ENCODE measurements at places on chromosomes 7 and 10.

- DNase-seq: no peak
Measured at GRCh38 chr10:102416283-102416682, 2.3 kb downstream of the PSD start.

DNA sequence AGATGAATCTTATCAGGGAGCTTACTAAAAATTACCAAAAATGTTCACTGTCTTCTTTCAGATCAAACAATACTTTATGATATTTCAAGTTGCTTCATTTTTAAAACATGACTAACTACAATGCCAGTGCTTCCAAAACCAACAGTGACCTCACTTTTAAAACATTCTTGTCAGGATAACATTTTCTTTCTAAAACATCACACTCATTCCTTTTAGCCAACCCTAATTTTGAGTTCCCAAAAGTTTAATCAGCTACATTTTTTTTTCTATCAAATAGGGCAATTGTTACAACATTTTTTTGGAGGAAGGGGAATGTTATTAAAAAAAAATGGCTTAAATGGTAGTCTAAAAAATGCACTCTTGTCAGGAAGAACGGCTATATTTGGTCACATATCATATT, 37.3 kb downstream of the RTKN2 start:
- no peak for DNase-seq

DNA sequence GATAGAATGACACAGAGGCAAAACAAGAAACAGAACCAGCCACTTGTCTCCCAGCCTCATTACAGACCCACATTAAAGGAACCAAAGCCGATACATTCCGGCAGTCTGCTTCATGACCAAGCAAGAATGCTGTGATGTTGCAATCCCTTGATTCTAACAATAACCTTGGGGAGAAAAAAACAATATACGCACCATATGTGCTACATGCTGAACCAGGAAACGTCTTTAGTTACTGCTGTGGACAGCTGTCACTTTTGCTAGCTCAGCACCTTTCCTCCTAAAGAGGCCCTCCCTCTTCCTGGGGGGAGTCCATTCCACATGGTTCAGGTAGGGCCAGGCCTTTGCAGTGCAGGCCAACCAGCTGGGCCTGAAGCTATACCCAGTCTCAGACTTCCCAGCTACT, 79.1 kb downstream of the PRTFDC1 start:
- peak; percentile 19 for DNase-seq

- DNase-seq: peak; percentile 3
Measured at GRCh38 chr7:114922026-114922651, at the start of gene MDFIC. TSS of gene MDFIC (plus strand) at chr7:114922094. CDS start at chr7:114923034, 940 bp downstream.

DNA sequence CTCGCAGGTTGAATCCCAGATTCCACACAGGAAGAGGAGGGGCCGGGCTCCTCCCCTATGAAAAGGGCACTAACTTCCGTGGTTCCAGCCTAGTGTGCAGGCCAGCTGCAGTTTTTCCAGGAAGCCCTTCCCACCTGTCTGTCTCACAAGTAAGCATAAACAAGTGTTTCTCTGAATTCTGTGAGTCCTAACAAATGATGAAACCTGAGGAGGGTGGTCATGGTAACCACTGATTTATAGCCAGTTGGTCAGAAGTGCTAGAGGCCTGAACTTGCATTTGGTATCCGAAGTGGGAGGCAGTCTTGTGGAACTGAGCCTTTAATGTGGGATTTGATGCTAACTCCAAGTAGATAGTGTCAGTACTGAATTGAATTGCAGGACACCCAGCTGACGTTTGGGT, 54.7 kb upstream of the STEAP4 start:
- no peak for DNase-seq

DNA sequence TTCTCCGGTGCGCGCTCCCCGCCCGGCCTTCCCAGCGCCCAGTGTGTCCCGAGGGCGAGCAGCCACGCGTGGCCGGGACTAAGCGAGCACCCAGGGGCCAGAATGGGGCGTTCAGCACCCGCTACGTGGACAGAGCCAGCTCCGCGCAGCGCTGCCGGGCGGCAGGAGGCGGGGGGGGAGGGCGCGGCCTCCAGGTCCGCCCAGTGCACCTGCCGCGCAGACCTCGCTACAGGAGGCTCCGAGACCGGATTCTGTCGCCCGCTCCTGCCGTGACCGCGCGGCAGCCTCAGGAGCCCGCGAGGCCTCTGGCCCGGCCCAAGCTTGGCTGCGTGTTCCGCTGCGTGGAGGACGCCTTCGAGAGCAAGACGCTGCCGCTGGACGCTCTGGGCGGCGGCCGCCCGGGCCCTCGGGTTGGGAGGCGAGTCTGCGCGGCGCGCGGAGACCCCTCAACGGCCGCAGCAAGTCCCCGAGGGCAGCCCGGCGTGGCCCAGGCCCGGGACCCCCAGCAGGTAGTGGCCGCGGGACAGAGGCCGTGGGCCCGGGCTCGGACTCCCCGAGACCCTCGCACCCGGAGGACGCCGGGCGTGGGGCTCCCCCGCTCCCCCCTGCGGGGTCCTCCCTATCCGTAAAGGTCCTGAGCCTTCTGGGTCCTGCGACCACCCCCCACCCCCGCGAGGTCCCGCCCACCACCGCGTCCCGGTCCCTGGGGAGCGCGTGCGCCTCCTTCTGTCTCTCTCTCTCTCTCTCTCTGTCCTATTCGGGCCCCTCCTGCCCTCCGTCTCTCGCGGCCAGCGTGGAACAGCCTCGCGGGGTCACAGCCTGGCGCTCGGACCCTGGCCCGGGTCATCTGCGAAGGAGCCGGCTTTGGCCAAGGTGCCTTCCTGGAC, 904 bp upstream of the DPYSL4 start:
- DNase-seq: no peak

- DNase-seq: no peak
Measured at GRCh38 chr7:148849393-148850098, 34.5 kb downstream of the EZH2 start.

DNA sequence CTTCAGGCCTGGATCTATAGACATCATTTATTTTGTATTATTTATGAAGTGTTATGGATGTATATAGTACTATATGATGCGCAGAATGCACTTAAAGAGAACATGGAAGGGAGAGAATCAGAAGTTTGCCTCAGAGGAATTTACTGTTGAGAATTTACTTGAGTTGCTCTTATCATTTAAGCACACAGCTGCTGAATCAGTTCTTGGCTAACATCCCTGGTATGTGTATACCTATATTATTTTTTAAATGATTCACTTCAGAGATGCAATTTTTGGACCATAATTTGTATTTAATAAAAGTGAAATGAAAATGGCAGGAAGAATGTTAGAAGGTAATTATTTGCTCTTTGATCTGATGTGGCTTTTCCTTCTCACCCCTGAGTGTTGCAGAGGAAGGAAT, 191.6 kb downstream of the BICC1 start:
- DNase-seq: no peak

GRCh38 chr7:138023618-138024342, 21.9 kb upstream of the CREB3L2 start:
- DNase-seq: no peak

DNA sequence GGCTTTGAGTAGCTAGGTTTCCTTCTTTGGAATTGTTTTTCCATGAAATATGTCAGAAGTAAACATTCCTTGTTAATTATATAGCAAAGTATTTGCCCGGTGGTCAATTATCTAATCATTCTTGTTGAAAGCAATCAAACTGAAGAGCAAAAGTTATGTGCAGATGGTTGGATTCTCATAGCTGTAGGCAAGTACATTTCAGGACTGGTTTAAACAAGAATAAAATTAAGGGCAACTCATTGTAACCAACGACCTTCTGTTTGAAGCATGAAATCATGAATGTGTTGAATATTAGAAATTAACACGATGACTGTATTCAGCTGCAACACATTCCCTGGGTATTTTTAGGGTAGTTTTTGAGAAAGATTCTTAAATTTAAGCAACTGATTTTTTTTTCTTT, 61.8 kb upstream of the NMT2 start:
- DNase-seq: no peak

DNA sequence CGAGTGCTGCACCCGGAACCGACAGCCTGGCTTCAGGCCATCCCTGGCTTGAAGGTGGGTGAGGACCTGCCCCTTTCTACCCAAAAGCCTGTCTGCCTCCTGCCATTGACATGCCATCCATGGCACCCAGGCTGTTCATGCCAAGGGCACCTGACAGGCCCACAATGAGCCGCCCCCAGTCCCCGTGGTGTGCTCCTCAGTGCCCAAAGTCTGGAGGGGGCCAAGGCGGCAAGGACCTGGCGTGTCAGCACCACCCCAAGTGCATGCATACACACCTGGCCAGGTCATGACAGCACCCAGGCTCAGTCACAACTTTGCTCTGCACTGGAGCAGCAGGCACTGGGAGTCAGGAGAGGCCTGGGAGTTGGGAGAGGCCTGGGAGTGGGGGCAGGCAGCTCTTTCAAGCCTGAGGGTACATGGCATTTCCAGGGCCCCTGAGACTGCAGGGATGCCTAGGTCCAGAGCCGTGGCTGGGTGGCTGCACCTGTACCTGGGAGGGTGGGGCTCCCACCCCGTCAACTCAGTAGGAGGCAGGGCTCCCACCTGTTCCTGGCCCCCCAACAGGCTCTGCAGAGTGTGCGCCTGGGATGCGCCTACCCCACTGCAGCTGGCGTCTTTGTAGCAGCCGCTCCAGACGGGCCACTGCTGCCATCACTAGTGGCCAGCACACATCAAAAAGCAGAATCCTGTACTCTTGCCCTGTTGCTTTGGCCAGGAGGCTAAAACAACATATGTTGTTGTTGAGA, 71.7 kb downstream of the ZNF467 start:
- no peak for DNase-seq

- DNase-seq: no peak
Measured at GRCh38 chr7:8125680-8126444, 136.1 kb downstream of the ICA1 start.

DNA sequence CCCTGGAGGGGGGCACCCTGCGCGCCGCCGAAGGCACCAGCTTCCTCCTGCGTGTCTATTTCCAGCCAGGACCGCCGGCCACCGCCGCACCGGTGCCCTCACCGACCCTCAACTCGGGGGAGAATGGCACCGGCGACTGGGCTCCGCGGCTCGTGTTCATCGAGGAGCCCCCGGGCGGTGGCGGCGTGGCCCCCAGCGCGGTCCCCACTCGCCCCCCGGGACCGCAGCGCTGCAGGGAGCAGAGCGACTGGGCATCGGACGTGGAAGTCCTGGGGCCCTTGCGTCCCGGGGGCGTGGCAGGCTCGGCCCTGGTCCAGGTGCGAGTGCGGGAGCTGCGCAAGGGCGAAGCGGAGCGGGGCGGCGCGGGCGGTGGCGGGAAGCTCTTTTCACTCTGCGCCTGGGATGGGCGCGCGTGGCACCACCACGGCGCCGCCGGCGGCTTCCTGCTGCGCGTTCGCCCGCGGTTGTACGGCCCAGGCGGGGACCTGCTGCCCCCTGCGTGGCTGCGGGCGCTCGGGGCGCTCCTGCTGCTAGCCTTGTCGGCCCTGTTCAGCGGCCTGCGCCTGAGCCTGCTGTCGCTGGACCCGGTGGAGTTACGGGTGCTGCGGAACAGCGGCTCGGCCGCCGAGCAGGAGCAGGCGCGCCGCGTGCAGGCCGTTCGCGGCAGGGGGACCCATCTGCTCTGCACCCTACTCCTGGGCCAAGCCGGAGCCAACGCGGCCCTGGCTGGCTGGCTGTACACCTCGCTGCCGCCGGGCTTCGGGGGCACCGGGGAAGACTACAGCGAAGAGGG, 594 bp downstream of the CNNM1 start:
- DNase-seq: no peak

- DNase-seq: no peak
Measured at GRCh38 chr7:65992526-65992925, 10.5 kb upstream of the GUSB start.

DNA sequence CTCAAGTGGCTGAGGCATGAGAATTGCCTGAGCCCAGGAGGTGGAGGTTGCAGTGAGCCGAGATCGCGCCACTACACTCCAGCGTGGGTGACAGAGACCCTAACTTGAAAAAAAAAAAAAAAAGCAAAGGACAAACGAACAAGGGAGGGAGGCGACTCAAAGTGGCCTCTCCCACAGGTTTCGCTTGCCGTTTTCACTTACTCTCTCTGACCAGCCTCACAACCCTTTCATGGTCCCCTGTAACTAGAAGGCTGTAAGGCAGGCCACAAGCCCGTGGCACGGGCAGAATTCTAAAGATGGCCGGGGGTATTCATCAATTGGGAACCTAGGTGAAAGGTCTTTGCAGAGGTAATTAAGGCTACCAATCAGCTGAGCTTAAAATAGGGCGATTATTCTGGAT, 25.5 kb downstream of the GNA12 start:
- DNase-seq: no peak

DNA sequence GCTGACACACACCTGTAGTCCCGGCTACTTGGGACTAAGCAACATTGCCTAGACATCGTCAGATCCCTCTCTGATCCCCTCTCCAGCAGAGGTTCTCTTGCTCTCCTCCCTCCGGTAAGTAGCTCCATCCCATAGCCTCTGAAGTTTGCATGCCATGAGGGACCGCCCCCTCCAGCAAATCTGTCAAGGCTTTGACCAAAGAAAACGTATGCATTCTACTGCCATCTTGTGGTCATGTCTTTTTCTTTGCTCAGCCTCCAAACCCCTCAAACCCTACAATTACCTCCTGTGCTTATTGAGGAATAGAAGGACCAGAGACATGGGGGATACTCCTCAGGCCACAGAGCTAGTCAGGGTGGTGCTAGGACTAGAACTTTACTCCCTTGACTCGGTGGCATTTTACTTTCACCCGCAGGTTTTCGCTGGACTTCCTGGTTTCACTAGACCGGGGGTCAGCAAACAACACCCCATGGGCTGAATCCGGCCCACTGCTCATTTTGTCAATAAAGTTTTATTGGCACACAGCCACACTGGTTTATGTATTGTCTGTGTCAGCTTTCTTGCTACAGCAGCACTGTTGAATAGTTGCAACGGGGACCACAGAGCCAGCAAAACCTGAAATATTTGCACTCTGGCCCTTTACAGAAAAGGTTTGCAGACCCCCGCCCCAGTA, 202.6 kb upstream of the FOXK1 start:
- DNase-seq: no peak

- no peak for DNase-seq
Measured at GRCh38 chr7:103314852-103315251, 17.6 kb downstream of the PMPCB start.

- DNase-seq: no peak
Measured at GRCh38 chr7:155394413-155394812, 63.5 kb upstream of the EN2 start.

DNA sequence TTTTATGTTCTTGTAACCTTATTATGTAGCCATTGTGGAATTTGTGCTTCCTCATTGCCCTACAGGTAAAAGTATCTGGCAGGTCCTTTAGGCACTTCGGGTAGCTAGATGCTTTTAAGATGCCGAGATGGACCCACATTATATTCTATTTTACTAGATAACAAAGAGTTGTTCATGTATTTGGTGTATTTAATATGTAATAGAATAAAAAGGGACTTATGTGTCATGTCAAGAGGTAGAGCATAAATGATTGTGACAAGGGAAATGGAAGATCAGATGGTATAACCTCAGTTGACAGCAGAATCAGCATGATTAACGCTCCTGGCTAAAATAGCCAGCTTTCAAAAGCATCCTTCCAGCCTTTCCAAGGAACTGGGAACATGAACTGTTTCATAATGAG, 50.6 kb downstream of the NPY start:
- DNase-seq: no peak

GRCh38 chr10:60555700-60556099, 166.0 kb upstream of the ANK3 start:
- DNase-seq: no peak

Data from gastrocnemius medialis (tissue), 4 donors.